Smooth muscle cell of trachea (primary cell): ENCODE measurements at places on chromosomes 6 and 20. TPM values are rescaled to one million over a fixed set of nuclear protein-coding genes. Genes with fewer than 3 reads are reported as not detected.

Gene CDSN
- total RNA-seq, result not detected in 2 replicates

Gene HLA-DPA1
- total RNA-seq, result 1.7 and 2.8 TPM in 2 replicates

Gene C6orf58
- total RNA-seq, result 0.15 TPM in 1 of 2 replicates, not detected in the other

Gene CST2
- not detected in 2 replicates for total RNA-seq

Gene DLK2
- total RNA-seq, result 0.66 TPM in 1 of 2 replicates, not detected in the other

Gene FABP7
- total RNA-seq, result 0.15 TPM in 1 of 2 replicates, not detected in the other

Gene TAGAP
- total RNA-seq, result not detected in 2 replicates

Gene HLA-C
- 318 and 398 TPM in 2 replicates for total RNA-seq

Gene PBOV1
- total RNA-seq, result not detected in 2 replicates

Gene CAGE1
- total RNA-seq, result 0.17 TPM in 1 of 2 replicates, not detected in the other

Gene SNHG17
- 4.5 and 6.5 TPM in 2 replicates for total RNA-seq

Gene SLC17A3
- total RNA-seq, result not detected in 2 replicates

Gene LAMA5
- 90.0 and 101 TPM in 2 replicates for total RNA-seq

Gene SCRT2
- total RNA-seq, result not detected in 2 replicates

Gene ARFGAP1
- 86.0 and 103 TPM in 2 replicates for total RNA-seq

Gene LAMA2
- total RNA-seq, result 92.6 and 152 TPM in 2 replicates

Gene CNR1
- total RNA-seq, result not detected in 2 replicates

Gene SMPD2
- total RNA-seq, result 6.8 and 8.7 TPM in 2 replicates

Gene AGER
- total RNA-seq, result 0.44 and 0.50 TPM in 2 replicates

Gene SLX4IP
- 4.5 and 6.5 TPM in 2 replicates for total RNA-seq

Gene EYA4
- 26.2 and 29.9 TPM in 2 replicates for total RNA-seq

Gene MRPS18A
- 39.7 and 42.8 TPM in 2 replicates for total RNA-seq

Gene CPXM1
- under 0.01 and 0.83 TPM in 2 replicates for total RNA-seq

Gene ABHD16B
- total RNA-seq, result not detected in 2 replicates

Gene RUNX2
- total RNA-seq, result 2.2 and 4.5 TPM in 2 replicates

Gene CPNE5
- total RNA-seq, result 0.15 TPM in 1 of 2 replicates, not detected in the other

Gene PSMB9
- total RNA-seq, result 37.2 and 42.3 TPM in 2 replicates

Gene OGFRL1
- 19.4 and 25.6 TPM in 2 replicates for total RNA-seq

Gene SOX18
- 0.29 TPM in 1 of 2 replicates, not detected in the other for total RNA-seq

Gene KIFC1
- total RNA-seq, result 1.8 and 36.2 TPM in 2 replicates

Gene TRIM10
- not detected in 2 replicates for total RNA-seq

Gene CST5
- not detected in 2 replicates for total RNA-seq

Gene TRIM15
- not detected in 2 replicates for total RNA-seq

Gene RBPJL
- not detected in 2 replicates for total RNA-seq

Gene POU3F2
- total RNA-seq, result not detected in 2 replicates
